ENCODE measurements at places on chromosomes 11 and 22. TPM values are rescaled to one million over a fixed set of nuclear protein-coding genes. Genes with fewer than 3 reads are reported as not detected.

DNA sequence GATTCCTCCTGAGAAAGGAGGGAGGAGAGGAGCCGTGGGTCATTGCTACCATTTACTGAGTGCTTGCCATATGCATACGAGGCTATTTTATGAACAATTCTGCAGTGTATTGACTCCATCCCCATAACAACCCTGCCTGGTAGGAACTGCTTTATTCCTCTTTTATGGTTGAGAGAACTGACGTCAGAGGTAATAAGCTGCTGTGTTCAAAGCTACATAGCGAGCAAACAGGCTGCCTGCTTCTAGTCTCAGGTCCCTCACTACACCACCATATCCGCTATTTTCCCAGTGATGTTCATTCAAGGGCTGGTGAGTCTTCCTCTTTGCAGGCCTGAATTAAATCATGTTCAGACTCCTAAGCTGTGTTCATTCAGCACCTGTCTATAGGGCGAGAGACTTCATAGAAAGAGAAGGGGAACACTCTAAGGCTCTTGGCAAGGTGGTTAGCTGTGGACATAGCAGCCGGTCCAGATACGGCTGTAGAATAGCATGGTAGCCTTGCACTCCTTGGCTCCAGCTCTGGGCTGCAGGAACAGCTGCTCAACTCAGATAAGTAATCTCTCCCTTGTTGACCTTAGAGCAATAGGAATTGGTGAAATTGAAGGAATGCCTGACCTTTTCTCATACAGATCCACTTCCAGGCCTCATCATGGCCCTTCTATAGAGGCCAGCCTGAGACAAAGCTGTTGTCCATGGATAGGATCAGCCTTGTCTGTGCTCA is 82.6 kb downstream of the MICAL2 start:
- peaks cover 6% of the 10 kb centered on the region for H3K36me3 ChIP-seq
- no peaks in the 10 kb centered on the region for H3K27me3 ChIP-seq
- H3K27ac ChIP-seq, result no peak overlapping the region
- no peak for DNase-seq

- no peak overlapping the region for H3K4me3 ChIP-seq
- no peak overlapping the region for H3K27ac ChIP-seq
- H3K36me3 ChIP-seq, result no peaks in the 10 kb centered on the region
- no peaks in the 10 kb centered on the region for H3K4me1 ChIP-seq
Observed at GRCh38 chr11:83533166-83533565, 247.0 kb upstream of the CCDC90B start.

Gene OR6A2
- not detected for total RNA-seq

DNA sequence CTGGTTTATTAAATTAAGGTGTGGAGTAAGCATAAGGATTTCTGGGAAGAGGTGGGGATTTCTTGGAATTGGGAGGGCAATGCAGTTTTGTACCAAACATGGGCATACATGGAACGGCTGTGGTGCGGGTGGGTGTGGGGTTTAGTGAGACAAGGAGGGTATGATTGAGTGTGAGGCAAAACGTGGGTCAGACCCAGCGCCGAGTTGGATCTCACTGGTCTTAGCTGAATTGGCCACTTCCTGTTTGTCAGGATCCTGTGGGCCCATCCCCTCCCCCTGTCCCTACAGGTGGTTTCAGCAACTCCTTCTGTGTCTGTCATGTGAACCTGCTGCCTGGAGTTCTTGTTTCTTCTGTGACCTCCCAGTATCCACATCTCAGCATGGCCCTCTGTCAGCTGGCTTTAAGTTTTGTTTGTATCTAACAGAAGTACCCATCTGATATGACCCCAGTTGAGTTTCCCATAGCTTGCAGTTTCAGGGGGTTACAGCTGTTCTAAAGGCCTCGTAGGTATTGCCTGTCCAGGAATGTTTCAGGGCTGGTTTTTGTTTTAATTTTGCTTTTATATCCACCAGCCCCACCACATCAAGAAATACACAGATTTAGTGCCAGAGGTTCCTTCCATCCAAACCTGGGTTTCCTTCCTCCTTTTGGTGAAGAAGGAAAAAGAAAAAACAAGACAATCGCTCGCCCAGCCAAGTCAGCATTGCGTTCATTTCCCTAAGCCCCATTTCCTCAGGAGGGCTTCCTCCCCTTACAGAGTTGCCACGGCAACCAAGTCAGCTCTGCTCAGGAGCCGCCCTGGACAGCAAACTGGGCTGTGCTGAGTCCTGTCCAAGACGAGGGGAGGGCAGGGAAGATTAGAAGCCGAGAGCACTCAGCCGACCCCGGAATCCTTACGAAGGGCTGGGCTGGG is 6.0 kb downstream of the APOL1 start:
- no peak for DNase-seq
- no peaks in the 10 kb centered on the region for H3K27me3 ChIP-seq
- no peak overlapping the region for H3K4me3 ChIP-seq
- H3K36me3 ChIP-seq, result no peaks in the 10 kb centered on the region

Gene LDHAL6A
- total RNA-seq, result not detected

Gene SUSD2
- 0.05 TPM for total RNA-seq

Gene NRGN
- 2.9 TPM for total RNA-seq

Gene PIK3IP1
- total RNA-seq, result 2.2 TPM

DNA sequence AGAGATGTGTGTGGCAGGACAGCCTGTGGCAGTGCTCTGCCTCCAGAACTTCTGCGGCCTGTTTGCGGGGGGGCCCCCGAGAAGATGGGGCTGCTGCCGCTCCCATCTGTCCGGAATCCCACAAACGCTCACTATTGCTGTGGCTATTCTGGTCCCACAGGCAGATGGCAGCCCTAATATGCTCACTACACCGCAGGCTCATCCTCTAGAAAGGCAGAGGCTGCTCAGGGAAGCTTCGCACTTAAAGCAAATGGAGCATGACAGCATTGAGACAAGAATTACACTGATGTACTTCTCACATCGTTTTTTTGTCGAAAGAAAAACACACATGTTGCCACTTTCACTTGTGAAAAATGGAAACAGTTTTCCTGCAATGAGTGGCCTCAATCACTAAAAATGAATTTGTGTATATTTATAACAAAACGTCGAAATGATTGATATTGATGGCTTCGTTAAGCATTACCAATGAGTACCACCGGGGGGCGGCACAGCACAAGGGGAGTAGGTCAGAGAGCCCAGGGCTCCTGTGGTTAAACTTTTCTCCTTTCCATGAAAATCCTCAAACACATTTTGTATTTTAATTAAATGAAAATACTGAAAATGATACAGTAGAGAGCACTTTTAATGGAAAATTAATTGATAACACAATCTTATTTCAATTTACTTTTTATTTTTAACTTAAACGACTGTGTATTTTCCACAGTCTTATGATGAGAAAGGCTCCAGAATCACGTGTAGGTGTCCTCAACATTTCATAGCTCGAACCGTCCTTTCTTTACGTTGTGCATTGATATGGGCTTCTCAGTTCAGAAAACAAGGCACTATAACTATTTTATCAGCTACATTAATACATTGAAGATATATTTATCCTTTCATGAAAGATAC is 69.1 kb downstream of the CTTN start:
- no peak overlapping the region for H3K27ac ChIP-seq
- DNase-seq, result no peak
- no peaks in the 10 kb centered on the region for H3K36me3 ChIP-seq
- peaks cover 15% of the 10 kb centered on the region for H3K27me3 ChIP-seq
- H3K4me1 ChIP-seq, result no peaks in the 10 kb centered on the region

- H3K4me3 ChIP-seq, result no peak overlapping the region
- peaks cover 25% of the 10 kb centered on the region for H3K4me1 ChIP-seq
- peaks cover 15% of the 10 kb centered on the region for H3K27me3 ChIP-seq
- no peak overlapping the region for H3K27ac ChIP-seq
- H3K36me3 ChIP-seq, result no peaks in the 10 kb centered on the region
- no peak for DNase-seq
Observed at GRCh38 chr11:27723687-27724086, 23.4 kb upstream of the BDNF start.

- H3K36me3 ChIP-seq, result no peaks in the 10 kb centered on the region
- DNase-seq, result no peak
- H3K4me1 ChIP-seq, result no peaks in the 10 kb centered on the region
- H3K27me3 ChIP-seq, result no peaks in the 10 kb centered on the region
Observed at GRCh38 chr11:22079133-22079872, 113.6 kb upstream of the ANO5 start.

DNA sequence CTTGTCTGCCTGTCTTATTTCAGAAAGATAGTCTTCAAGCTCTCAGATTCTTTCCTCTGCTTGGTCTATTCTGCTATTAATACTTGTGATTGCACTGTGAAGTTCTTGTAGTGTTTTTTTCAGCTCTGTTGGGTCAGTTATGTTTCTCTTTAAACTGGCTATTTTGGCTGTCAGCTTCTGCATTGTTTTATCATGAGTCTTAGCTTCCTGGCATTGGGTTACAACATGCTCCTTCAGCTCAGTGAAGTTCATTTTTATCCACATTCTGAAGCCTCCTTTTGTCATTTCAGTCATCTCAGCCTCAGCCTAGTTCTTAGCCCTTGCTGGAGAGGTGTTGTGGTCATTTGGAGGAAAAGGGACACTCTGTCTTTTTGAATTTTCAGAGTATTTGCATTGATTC is 15.5 kb upstream of the DEPDC7 start:
- H3K27me3 ChIP-seq, result no peaks in the 10 kb centered on the region
- DNase-seq, result no peak
- H3K36me3 ChIP-seq, result no peaks in the 10 kb centered on the region
- peaks cover 12% of the 10 kb centered on the region for H3K4me1 ChIP-seq

DNA sequence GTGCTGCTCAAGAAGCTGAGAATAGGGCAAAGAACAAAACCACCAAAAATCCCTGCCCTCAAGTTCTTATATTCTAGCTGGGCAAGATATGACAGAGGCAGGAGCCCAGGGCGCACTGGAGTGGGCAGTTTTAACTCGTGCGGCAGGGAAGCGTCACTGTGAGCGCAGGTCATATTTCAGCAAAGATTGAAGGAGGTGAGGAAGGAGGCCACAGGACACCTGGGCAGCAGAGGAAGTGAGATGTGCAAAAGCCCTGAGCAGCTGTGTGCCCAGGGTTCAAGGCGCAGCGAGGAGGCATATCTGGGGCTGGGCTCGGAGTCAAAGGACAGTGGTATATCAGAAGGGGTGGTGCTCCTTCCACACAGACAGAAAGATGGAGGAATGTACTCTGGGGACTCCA is 13.5 kb downstream of the KCNC1 start:
- peaks cover 35% of the 10 kb centered on the region for H3K27me3 ChIP-seq
- no peak overlapping the region for H3K27ac ChIP-seq
- DNase-seq, result no peak
- no peak overlapping the region for H3K4me3 ChIP-seq
- no peaks in the 10 kb centered on the region for H3K4me1 ChIP-seq

- H3K27me3 ChIP-seq, result no peaks in the 10 kb centered on the region
- H3K36me3 ChIP-seq, result no peaks in the 10 kb centered on the region
- H3K4me3 ChIP-seq, result no peak overlapping the region
- H3K4me1 ChIP-seq, result no peaks in the 10 kb centered on the region
- no peak overlapping the region for H3K27ac ChIP-seq
Observed at GRCh38 chr11:134425413-134425812, 13.4 kb upstream of the B3GAT1 start.

DNA sequence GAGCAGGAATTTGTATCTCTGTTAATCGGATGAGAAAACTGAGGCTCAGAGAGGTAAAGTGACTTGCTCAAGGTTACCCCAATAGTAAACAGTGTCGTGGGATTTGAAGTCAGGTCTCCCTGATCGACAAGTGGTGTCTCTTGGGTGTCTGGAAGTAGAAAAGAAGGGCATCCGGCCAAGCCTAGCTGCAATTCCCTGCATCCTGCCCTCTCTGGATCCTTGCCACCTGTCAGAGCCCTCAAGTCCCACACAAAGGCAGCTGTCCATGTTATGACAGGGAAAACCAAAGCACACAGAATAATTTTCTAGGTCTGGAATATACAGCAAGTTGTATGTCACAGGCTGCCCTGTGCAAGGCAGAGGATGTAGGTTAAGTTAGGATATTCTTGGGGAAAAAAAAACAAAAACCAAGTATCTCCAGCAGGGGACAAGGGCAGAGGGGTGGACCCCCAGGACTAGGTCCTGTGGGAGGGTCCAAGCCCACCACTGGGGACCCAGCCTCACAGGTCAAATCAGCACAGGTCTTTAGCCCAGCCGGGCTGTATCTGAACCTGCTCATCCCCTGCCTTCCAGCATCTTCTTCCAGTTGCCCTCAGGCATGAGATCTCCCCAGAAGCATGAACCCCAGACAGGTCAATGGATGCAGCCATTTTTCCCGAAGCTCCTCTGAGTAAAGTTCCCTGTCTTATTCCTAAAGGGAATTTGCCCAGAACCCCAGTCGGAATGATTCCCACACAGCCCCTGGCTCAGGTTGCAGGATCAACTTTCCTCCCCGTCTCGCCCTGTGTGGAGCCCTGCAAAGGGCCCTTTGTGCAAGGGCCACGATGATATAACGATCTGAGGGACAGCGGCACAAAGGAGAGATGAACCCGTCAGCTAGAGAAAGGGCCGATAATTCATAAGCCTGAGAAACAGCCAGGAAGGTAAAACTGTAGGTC is 15.0 kb downstream of the USH1C start:
- no peak overlapping the region for H3K27ac ChIP-seq
- DNase-seq, result no peak
- no peaks in the 10 kb centered on the region for H3K36me3 ChIP-seq
- H3K27me3 ChIP-seq, result peaks cover 69% of the 10 kb centered on the region
- H3K4me1 ChIP-seq, result no peaks in the 10 kb centered on the region

GRCh38 chr11:122365610-122366360 is 249.8 kb upstream of the BLID start:
- no peak for DNase-seq
- no peak overlapping the region for H3K27ac ChIP-seq
- H3K4me1 ChIP-seq, result no peaks in the 10 kb centered on the region

- no peaks in the 10 kb centered on the region for H3K27me3 ChIP-seq
- no peak overlapping the region for H3K4me3 ChIP-seq
- no peak overlapping the region for H3K27ac ChIP-seq
- no peaks in the 10 kb centered on the region for H3K36me3 ChIP-seq
Observed at GRCh38 chr11:9596926-9597464, 23.5 kb downstream of the WEE1 start.

Gene MPZL2
- total RNA-seq, result not detected

- DNase-seq, result no peak
- H3K27me3 ChIP-seq, result no peaks in the 10 kb centered on the region
- no peak overlapping the region for H3K4me3 ChIP-seq
- 0 out of 2 replicates have a peak, but pooled peaks cover 2% of the 10 kb centered on the region for H3K36me3 ChIP-seq
- H3K4me1 ChIP-seq, result peaks cover 36% of the 10 kb centered on the region
- no peak overlapping the region for H3K27ac ChIP-seq
Observed at GRCh38 chr22:42760806-42761565, 40.3 kb upstream of the A4GALT start.

All from SJSA1 (cell line).